CD4-positive, alpha-beta T cell treated with Interferon gamma for 1 hour (primary cell): ENCODE measurements at places on chromosomes 12 and 14.

- no peak for DNase-seq
These were observed 908.1 kb downstream of the GALC start for GRCh38 chr14:87084908-87085307.

GRCh38 chr14:20719777-20720176 is 25.9 kb upstream of the EDDM3A start:
- DNase-seq: no peak

- DNase-seq: no peak
These were observed 38.7 kb downstream of the ADGRD1 start for GRCh38 chr12:130992448-130992847.

DNA sequence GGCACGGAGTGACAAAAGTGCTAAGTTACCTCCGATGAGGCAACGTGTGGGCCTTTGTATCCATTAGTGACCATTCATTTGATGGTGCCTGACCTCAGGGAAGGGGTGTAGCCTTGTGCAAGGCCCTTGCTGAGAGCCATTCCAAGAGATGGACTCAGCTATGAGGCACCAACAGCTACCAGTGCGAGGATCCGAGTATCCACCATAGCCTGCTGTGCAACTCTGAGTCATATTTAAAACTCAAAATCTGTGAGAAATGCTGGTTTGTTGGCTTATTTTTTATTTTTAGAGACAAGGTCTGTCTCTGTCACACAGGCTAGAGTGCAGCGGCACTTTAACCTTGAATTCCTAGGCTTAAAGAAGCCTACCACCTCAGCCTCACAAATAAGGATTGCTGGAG is 25.1 kb upstream of the WNK1 start:
- no peak for DNase-seq

GRCh38 chr14:104600805-104601204 is 3.8 kb downstream of the TMEM179 start:
- no peak for DNase-seq

DNA sequence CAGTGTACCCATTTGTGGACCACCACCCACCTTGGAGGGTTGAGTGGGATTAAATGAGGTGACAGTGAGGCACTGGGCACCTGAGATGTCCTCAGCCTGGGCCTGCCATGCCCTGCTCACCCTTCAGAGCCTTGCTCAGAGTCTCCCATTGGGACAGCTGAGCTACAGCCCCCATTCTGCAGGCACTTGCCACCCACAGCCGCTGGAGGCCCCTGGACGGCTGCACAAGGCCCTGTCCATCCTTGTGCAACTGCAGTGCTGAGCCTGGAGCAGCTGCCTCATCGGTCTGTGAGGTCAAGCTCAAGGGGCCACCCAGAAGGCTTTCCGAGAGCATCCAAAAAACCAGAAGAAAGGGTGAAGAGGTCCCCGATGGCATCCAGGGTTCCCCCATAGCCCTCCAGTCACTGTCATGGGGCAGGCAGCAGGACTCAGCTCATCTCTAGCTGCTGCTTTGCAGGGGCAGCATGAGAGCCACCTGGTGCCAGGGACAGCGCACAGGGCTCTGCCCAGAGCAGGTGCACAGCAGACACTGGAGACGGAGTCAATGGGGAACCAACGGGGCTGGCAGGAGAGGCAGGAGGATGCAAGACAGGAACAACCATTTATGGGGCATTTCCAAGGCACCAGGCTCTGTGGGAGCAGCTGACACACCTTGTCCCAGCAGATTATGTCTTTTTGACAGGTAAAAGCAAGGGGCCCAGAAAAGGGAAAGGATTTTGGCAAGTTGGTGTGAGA is 84.6 kb downstream of the ARL6IP4 start:
- no peak for DNase-seq

DNA sequence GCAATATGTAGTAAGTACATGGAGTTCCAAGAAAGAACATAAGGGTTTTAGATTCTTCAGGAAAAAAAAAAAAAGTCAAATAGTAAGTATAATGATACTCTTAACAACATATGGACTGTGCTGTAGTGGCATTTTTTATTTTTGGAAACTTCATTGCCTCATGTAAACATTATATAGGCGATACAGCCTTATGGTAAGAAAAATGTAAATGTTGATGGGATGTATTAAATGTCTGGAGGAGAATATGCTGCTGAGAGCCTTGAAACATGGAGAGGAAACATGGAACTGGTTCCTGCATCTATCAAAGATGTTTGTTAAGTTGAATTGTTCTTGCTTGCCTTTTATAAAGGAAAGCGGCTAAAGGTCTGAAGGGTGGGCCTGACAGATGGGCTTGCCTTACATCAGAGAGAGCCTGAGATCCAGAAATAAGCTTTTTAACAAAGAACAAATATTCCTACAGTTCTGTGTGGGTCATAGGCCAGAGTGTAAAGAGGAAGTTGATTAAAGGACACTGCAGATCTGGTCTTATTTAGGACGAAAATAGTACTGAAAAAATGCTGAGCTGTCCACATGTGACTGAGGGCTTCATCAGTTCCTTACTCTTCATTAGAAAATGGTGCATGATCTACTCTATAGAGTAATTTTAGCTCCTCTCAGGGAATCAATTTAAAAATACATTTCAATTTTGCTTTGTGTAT is 448.1 kb upstream of the DCN start:
- DNase-seq: no peak

DNA sequence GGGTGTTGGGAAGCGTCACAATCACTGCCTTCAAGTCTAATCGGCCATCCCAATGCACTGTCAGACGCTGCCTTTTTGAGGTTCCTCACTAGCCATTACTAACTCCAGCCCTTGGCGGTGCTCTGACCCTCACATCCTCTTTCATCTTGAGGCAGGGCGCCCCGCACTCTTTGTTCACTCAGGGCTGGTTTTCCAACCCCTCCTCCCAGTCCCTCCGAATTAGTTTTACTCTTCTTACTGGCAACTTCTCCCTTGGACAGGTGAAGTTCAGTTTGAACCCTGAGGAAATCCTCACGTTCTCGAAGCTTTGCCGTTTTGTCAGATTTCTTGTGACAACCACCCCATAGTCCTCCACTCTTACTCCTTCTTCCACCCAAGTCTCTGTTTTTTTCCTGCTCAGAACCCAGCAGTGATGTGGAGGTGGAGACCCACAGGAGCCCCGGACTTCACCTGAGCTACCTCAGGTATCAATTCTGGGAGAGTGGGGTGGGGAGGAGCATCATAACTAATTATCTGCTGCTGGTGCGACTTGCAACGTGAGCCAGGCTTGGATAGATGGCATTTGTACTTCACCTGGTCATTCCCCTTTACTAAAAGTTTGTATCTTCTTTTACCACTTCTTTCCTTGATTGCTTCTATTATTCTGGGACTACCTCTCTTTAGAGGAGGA is 757 bp downstream of the ZC3H10 start:
- DNase-seq: no peak

DNA sequence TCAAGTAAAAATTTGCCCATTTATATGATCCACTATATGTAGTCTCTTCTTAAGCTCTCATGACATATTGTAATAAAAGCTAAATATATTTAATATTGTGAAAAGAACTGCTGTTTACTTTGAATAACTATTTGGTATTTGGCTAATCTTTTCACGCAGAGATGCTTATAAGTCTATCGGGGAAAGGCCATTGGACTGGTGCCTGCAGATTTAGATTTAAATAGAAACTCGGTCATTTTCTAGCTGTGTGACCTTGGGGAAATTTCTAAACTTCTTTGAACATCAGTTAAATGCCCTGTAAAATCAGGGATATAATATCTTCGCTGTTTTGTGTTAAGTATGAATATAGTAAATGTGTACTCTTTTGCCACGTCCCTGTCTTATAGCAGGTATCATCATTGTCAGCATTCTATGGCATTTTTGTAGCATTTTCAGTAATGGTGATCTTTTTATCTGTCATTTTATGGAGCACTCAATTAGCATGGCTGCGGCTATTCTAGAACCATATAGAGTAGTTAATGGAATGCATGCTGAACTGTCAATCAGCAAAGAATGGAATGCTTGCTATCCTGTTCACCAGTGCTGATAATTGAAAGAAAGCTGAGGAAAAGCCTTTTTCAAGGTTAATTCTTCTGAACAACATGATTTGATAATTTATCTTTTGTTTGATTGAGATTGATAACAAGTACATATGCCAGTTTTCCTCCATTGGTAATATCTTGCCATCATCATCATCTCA is 181.2 kb downstream of the TMTC2 start:
- DNase-seq: no peak
